ENCODE measurements at places on chromosomes 2 and 18.
A peak's percentile ranks its signal among the peaks of the same experiment; 100 is the strongest.

DNA sequence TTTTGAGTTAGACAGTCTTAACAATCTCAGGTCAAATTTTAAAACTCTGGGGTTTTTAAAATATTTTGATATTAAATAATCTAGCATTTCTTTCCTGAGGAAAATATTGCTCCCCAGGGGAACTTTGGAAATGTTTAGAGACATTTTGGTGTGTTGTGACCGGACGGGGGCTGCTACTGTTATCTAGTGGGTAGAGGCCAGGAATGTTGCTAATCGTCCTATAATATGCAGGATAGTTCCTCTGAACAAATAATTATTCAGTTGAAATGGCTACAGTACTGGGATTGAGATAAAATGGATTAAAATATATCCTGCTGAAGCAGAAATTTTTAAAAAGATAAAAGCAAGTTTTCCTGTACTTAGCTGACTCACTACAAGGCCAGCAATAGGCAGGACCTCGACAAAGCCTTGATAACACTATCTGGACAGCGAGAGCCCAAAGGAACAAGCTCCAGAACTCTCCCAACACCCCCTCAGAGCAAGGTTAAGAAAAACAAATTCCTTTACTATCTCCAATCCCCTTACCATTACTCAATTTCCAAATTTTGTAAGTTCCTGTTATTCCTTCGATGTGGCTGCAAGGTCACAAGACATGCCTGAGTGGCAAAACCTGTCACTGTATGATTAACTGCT, 1407.4 kb downstream of the SUCLG1 start:
- H3K27ac ChIP-seq, result no peak overlapping the region
- no peaks in the 10 kb centered on the region for H3K27me3 ChIP-seq

- no peak overlapping the region for H3K4me3 ChIP-seq
- H3K4me1 ChIP-seq, result peaks cover 6% of the 10 kb centered on the region
- no peaks in the 10 kb centered on the region for H3K27me3 ChIP-seq
- no peak for DNase-seq
- H3K36me3 ChIP-seq, result no peaks in the 10 kb centered on the region
- H3K27ac ChIP-seq, result no peak overlapping the region
Observed at GRCh38 chr2:42214669-42215068, 45.5 kb downstream of the EML4 start.

DNA sequence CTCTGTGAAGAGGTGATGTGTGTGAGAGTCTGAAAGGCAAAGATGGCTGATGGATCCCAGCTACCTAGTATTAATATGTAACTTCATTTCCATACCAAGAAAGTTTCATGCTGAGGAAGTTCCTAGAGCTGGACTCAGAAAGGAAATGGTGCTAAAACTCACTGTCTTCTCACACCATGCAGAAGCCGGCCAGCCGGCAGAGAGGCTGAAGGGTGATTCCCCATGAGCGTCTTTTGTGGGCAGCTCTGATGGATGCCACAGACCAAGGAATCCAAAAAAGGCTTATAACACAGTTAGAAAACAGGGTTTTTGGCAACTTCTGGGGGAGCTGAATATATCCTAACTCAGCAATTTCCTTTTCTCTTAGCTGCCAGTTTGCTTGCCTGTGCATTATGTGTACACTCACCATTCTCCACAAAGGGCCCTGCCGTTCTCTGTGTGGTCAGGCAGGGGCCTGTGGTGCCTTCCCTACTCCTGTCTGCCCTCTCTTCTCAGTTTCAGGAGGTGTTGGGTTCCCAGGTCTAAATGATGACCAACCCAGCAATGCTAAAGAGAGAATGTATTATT, 289.4 kb downstream of the MTX2 start:
- no peak overlapping the region for H3K4me3 ChIP-seq
- H3K27me3 ChIP-seq, result peaks cover 30% of the 10 kb centered on the region
- DNase-seq, result no peak
- peaks cover 9% of the 10 kb centered on the region for H3K4me1 ChIP-seq

DNA sequence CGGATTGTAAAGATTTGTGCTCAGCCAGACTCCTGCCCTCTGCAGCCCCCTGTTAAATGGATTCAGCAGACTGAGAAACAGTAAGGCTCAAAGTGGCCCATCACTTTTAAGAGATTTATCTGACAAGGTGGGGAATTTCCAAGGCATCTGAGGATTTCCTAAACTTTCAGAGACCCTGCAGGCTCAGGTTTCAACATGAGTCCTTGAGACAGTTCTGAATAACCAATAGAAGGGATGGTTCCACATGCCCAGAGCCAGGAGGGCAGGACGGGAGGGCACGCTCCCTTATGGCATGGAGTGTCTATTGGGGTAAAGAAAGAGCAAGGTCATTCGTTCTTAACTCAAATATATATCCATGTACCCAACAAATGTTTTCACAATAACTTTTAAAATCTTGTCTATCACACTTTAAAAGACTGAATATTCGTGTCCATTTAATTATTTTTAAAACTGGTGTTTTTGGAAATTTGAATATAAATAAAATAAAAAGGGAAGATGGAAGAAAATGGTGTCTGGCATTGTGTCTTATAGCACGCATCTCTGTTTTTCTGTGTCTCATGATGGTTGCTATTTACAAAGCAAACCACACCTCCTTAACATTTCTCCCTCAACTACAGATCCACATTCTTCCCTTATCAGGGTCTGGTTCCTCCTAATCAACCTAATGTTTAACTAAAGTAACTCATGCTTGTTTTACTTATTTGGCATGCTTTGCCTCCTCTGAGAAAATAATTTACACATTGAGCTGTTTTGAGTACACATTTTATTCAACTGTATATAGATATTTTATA, 56.0 kb upstream of the DSG1 start:
- no peaks in the 10 kb centered on the region for H3K27me3 ChIP-seq
- no peak overlapping the region for H3K4me3 ChIP-seq
- no peaks in the 10 kb centered on the region for H3K36me3 ChIP-seq
- no peak overlapping the region for H3K27ac ChIP-seq
- DNase-seq, result no peak

- no peak for DNase-seq
- no peaks in the 10 kb centered on the region for H3K36me3 ChIP-seq
- H3K4me1 ChIP-seq, result no peaks in the 10 kb centered on the region
- no peak overlapping the region for H3K27ac ChIP-seq
- H3K4me3 ChIP-seq, result no peak overlapping the region
- no peaks in the 10 kb centered on the region for H3K27me3 ChIP-seq
Observed at GRCh38 chr2:8394569-8395359, 287.1 kb upstream of the ID2 start.

DNA sequence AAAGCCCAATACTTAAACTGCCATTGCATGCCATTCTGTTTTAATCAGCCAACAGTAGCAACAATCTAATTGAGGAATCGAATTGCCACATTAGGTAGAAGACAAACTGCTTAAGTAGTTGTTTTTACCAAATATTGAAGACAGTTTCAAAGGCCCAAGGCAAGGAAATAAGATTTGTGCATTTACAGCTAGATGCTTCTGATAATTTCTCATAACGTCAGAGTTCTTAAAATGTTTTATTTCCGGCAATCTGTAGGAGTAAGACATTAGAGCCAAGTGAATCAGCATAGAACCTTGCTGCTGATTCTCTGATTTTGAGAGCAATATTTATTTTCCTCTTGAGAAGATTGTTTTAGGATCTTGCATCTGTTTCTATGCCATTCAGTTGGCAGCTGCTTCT, 174.3 kb downstream of the RBM43 start:
- no peak overlapping the region for H3K4me3 ChIP-seq
- no peaks in the 10 kb centered on the region for H3K36me3 ChIP-seq
- H3K4me1 ChIP-seq, result peaks cover 5% of the 10 kb centered on the region
- no peak overlapping the region for H3K27ac ChIP-seq
- no peak for DNase-seq

GRCh38 chr18:34938090-34938489, 103.1 kb upstream of the MAPRE2 start:
- DNase-seq, result no peak
- H3K27ac ChIP-seq, result no peak overlapping the region
- H3K36me3 ChIP-seq, result no peaks in the 10 kb centered on the region
- no peaks in the 10 kb centered on the region for H3K4me1 ChIP-seq

- H3K4me3 ChIP-seq, result no peak overlapping the region
- no peaks in the 10 kb centered on the region for H3K36me3 ChIP-seq
- DNase-seq, result no peak
- peaks cover 29% of the 10 kb centered on the region for H3K4me1 ChIP-seq
- H3K27me3 ChIP-seq, result no peaks in the 10 kb centered on the region
- H3K27ac ChIP-seq, result no peak overlapping the region
Observed at GRCh38 chr2:102000813-102001766, 9.3 kb downstream of the IL1R2 start.

GRCh38 chr2:17306706-17307105, 211.5 kb downstream of the RAD51AP2 start:
- no peaks in the 10 kb centered on the region for H3K36me3 ChIP-seq
- H3K27me3 ChIP-seq, result no peaks in the 10 kb centered on the region
- no peak overlapping the region for H3K4me3 ChIP-seq
- no peak overlapping the region for H3K27ac ChIP-seq
- H3K4me1 ChIP-seq, result no peaks in the 10 kb centered on the region

- no peak overlapping the region for H3K27ac ChIP-seq
- no peak for DNase-seq
- H3K27me3 ChIP-seq, result no peaks in the 10 kb centered on the region
- no peaks in the 10 kb centered on the region for H3K36me3 ChIP-seq
- H3K4me3 ChIP-seq, result no peak overlapping the region
Observed at GRCh38 chr18:69727912-69728572, 219.6 kb downstream of the CD226 start.

DNA sequence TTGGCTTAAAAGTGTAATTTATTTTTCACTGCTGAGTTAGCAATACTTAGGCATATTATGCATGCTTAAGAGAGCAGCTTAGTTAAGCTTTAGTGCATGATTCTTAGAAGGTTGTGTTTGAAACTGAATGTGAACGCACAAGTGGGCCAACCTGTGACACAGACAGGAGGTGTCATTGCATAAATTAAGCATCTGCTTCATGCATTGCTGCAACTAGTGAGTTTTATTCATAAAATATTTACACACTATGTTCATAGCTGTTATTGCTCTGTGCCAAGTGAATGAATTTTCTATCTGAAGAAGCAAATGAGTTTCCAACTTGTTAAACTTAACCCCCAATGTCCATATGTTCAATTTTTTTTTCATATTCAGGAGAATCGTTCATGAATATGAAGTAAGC, 806.4 kb downstream of the GALR1 start:
- no peak overlapping the region for H3K27ac ChIP-seq
- H3K4me1 ChIP-seq, result no peaks in the 10 kb centered on the region
- no peaks in the 10 kb centered on the region for H3K36me3 ChIP-seq
- H3K27me3 ChIP-seq, result no peaks in the 10 kb centered on the region

GRCh38 chr2:67169417-67170140, 227.6 kb upstream of the ETAA1 start:
- H3K27ac ChIP-seq, result no peak overlapping the region
- H3K36me3 ChIP-seq, result no peaks in the 10 kb centered on the region
- H3K4me3 ChIP-seq, result no peak overlapping the region
- H3K4me1 ChIP-seq, result no peaks in the 10 kb centered on the region
- no peaks in the 10 kb centered on the region for H3K27me3 ChIP-seq

- DNase-seq, result no peak
- no peak overlapping the region for H3K4me3 ChIP-seq
- no peaks in the 10 kb centered on the region for H3K36me3 ChIP-seq
- H3K4me1 ChIP-seq, result peaks cover 13% of the 10 kb centered on the region
- H3K27me3 ChIP-seq, result no peaks in the 10 kb centered on the region
- H3K27ac ChIP-seq, result no peak overlapping the region
Observed at GRCh38 chr2:226683944-226684562, 115.6 kb downstream of the IRS1 start.

DNA sequence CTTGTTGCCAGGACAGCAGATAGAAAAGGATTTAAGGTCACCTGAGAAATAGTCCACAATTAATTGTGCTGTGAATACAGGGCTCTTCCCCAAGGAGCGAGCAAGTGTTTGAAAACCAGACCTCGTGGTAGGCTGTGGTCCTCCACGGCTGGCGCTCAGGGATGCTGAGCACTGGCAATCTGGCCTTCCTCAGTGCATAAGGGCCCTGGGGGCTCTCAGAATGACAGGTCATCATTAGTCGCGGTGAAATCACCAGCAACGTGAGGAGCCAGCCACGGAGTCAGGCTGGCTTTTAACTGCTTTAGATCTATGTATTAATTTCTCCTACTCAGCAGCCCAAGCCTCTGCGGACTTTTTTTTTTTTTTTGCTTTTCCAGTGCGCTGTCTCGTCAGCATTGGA, 148.5 kb downstream of the FHOD3 start:
- no peak for DNase-seq
- no peaks in the 10 kb centered on the region for H3K36me3 ChIP-seq
- peaks cover 9% of the 10 kb centered on the region for H3K4me1 ChIP-seq
- H3K27me3 ChIP-seq, result no peaks in the 10 kb centered on the region
- H3K27ac ChIP-seq, result no peak overlapping the region
- H3K4me3 ChIP-seq, result no peak overlapping the region

GRCh38 chr2:105410554-105410953, 11.7 kb upstream of the FHL2 start:
- no peaks in the 10 kb centered on the region for H3K36me3 ChIP-seq
- no peaks in the 10 kb centered on the region for H3K27me3 ChIP-seq
- H3K4me1 ChIP-seq, result peaks cover 30% of the 10 kb centered on the region
- no peak overlapping the region for H3K4me3 ChIP-seq
- H3K27ac ChIP-seq, result peak overlapping the region; percentile 59

DNA sequence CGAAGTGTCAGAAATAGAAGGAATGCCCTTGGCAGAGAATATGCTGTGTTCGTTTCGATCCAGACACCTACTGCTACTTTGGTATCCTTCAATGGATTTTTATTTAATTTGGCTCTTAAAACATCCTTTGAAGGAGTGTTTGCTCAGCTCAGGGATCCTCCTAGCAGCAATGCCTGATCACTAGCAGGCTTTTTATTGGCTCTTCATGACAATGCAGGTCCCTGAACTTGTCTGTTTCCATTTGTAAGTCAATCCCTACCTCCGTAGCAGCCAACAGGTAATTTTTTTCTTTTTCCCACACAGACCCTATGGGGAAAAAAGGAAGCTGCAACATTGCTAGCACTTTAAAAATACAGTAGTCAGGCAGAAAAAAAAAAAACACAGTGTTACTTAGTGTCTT, 366.2 kb upstream of the LRRTM1 start:
- H3K27ac ChIP-seq, result no peak overlapping the region
- no peak for DNase-seq
- H3K4me3 ChIP-seq, result no peak overlapping the region
- H3K36me3 ChIP-seq, result no peaks in the 10 kb centered on the region
- H3K4me1 ChIP-seq, result no peaks in the 10 kb centered on the region

DNA sequence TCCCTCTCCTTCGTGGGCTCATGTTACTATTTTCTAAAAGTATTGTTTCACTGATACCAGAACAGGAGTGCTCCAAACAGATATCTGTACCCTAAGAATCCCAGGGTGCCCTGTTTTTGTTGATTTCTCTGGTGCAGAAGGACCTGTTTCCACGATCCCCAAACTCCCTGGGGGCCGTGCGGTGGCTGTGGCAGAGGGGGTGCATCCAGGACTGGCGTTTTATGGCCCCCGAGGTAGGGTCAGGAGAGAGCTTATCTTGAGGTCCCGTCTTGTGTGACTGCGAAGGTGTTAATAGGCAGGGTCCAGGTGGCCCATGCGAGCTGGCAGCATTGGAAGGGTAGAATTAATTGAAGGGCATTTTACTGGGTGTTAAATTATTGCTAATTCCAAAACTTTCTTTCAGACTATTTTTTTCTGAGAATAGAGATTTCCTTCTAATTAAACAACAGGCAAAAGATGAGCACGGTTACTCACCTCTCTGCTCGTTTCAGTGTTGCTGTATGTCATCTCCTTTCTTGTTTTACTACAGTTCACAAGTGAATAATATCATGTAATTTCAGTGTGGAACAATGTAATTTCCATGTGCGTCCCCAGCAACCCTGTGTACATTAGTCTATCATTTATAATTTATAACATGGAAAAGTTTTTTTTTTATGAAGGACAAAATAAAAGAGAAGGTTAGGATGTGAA, 8.2 kb downstream of the TWIST2 start:
- no peak for DNase-seq
- no peaks in the 10 kb centered on the region for H3K36me3 ChIP-seq
- peak overlapping the region; percentile 37 for H3K4me3 ChIP-seq
- H3K27ac ChIP-seq, result peak overlapping the region; percentile 58
- no peaks in the 10 kb centered on the region for H3K4me1 ChIP-seq
